ENCODE measurements at places on chromosomes 6 and 20.

GRCh38 chr20:46872328-46873211 is 22.1 kb upstream of the EYA2 start:
- no peak for DNase-seq

GRCh38 chr20:39916236-39916765 is 772.7 kb downstream of the MAFB start:
- DNase-seq = no peak

DNA sequence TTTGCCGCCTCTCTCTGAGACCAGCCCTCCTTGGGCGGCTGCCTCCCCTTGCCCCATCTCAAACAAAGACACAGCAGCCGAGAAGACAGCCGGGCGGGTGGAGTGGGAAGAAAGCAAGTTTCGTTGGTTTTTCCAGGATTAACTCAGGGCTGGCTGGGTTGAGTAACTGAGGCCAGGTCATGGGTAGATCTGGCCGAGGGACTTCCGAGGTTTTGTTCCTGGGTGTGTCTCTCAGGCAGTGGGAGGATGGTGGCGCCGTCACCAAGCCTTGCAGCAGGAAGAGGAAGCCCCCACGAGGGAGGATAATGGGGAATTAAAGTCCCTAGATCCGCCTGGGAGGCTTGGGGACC is 167.2 kb downstream of the TTLL2 start:
- DNase-seq = no peak

- peak; percentile 56 for DNase-seq
These were observed 121.2 kb downstream of the SIM1 start for GRCh38 chr6:100343316-100344077.

DNA sequence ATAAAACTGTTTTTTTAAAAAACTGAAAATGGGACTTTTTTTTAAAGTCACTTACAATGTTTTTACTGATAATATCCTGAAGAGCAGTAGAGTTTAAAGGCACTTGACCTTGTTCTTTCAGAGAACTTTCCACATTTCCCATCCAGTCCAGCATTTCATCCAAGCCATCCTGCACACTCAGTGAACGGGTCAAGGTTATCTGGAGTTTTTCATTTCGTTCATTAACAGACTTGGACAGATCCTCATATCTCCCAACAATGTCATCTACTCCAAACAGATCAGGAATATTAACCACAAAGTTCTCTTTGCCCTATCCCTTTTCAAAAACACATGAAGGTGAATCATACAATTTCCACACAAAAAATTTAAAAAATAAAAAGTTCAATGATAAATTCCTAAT is 69.1 kb downstream of the DST start:
- DNase-seq = no peak

All from BJ (cell line).